ENCODE measurements at places on chromosomes 16 and 17.

DNA sequence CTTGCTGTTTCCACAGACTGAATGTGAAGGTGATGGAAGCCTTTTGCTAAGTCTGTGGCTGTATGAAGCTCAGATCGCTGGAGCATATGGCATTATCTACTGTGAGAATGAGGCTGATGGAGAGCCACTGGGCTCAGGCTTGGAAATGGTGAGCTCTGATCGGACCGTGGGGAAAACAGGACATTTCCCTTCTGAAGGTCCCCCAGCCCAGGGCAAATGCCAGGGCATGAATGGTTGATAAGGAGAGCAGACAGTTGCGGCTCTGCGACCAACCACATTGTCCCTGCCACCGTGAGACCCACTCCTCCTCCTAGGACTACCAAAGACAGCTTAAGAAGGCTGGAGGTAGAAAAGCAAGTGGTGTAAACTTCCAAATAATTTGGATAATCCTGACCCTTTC, 4.7 kb upstream of the CUEDC1 start:
- no peak for DNase-seq

- no peak for DNase-seq
These were observed 3.7 kb downstream of the TRAF7 start for GRCh38 chr16:2159175-2159838.

- no peak for DNase-seq
These were observed 55.9 kb downstream of the SDK2 start for GRCh38 chr17:73588301-73588846.

DNA sequence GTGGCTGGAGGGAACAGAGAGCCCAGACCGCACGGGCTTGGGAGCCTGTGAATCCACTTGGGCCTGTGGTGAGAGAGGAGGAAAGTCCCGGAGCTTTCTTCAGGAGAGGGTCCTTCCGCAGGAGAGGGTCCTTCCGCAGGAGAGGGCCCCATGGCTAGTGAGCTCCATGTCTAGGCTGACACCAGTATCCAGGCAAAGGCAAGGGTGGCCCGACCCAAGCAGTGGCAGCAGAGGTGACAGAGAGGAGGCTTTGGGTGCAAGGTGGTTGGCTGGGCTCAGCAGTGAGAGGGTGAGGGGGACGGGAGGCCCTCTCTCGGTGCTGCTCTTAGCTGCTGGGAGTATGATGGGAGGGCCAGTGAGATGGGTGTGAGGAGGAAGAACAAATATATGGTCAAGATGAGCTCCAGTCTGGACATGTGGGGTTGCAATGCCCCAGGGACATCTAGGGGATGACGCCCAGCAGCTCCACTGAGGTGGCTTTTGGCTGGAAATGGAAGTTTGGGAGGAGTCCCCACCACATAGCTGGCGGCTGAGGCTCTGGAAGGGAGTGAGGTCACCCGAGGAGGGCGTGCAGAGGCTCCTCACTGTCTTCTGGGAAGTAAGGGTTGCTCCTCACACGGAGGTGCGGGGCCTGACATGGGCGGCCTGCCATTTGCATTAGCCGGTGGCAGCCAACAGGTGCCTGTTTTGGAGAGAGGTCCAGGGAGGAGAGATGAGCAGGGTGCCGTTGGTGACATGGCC, 2.3 kb upstream of the HSD3B7 start:
- no peak for DNase-seq

DNA sequence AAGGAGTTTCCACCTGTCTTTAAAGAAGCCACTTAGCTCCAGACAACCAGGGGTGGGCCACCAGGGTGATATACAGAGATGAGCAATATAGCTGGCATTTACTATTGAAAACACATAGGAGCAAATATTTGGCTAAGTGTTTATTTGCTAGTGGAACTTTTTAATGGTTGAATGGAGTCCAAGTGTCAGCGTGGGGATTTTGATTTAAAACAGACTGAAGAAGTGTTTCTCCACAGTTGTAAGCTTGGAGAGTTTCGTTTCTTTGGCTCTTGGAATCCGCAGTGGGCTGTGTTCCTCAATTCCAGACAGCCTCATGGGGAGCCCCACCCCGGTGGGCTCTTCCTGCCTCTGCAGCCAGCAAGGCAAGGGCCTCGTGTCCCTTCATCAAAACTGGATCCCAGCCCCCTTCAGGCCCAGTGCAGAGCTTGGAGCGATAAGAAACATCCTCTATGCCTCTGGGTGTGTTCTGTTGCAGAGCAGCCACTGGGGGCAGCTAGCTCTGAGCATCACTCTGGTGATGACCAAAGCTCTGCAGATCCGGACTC, 36.1 kb downstream of the NOG start:
- peak; percentile 59 for DNase-seq

- DNase-seq = no peak
These were observed 109.5 kb downstream of the CA10 start for GRCh38 chr17:52049051-52049450.

DNA sequence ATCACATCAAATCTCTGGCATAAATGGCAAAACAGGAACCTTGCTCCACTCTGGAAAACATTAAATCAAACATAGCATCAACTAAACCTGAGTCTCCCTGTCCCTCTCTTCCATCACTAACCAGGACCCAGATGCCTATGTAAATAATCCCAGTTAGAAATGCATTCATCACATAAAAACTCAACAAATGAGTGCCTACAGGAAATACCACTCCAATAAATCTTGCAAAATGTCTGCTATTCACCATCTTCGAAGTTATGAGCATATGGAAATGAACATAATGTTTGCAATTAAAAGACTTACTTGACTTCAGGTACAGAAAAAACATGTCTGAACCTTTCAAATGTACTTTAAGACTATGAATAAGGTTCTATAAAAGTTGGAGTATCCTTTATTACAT, 425.0 kb downstream of the CDH11 start:
- DNase-seq = no peak

DNA sequence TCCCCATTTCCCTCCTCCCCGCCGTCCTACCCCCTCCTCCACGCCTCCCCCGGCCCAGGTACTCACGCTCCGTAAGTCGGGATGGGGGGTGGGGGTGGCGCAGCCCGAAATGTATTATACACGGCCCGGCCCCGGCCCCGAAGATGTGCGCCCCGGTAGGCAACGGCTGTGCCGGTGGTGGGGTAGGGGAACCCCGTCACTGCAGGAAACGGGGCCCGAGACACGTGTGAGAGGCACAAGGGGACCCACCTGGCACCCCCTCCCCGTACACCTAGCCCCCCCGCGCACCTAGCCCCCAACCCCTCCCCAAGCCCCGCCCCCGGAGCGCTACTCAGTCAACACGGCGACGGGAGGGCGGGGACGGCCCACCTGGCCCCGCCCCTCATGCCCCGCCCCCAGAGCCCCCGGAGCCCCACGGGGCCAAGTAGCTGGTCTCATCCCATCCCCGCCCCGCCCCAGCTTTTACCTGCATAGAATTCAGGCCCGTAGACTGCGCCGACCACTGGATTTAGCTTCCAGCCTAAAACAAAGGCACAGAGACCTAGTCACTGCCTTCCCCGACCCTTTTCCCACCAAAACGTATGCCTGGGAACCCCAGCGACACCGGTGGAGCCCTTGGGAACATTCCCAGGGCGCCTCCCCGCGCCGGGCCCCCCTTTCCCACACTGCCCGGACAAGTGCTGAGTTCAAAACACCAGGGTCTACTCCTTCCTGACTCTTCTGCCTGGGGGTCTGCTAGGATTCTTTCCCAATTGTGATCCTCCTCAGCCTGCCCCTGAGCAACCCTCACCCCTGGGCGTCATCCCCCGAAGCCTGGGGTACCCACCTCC, 22.8 kb downstream of the ENGASE start:
- no peak for DNase-seq

DNA sequence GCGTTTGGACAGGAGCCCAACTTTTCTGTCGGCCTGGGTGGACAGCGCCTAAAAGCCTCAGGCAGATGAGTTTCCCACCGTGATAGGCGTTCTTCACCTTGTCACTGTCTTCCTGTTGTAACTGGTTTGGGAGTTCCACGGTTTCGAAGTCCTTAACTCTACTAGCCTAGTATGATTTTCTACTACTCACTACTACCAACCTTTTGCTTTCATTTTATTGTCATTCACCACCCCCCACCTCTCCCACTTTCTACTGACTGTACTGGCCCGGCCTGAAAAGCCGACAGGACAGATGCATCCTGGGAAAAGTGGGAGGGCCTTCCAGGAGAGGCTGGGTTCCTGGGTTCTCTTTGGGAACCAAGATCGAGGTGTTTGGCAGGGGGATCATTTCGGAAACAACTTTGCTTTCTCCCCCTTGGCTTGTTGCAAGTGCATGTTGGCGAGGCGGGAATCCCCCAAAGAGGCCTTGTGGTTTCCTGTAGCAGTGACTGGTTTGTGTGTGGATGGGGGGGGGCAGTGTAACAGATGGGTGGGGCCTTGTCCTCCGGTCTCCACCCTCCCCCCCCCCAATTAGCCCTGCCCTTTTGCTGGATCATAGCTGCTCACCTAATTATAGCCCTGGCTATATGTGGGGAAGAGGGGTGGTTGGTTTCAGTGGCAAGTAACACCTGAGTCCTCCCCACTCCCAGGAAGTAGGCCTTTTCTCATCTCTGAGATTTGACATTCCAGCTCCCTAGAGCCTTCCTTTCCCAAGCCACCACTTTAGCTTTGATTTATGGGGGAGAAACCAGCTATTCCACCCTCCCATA, 1.4 kb downstream of the EIF5A start:
- peak; percentile 62 for DNase-seq

GRCh38 chr16:51328733-51329132, 177.7 kb upstream of the SALL1 start:
- no peak for DNase-seq

- no peak for DNase-seq
These were observed 6.3 kb downstream of the ZNF689 start for GRCh38 chr16:30603945-30604315.

DNA sequence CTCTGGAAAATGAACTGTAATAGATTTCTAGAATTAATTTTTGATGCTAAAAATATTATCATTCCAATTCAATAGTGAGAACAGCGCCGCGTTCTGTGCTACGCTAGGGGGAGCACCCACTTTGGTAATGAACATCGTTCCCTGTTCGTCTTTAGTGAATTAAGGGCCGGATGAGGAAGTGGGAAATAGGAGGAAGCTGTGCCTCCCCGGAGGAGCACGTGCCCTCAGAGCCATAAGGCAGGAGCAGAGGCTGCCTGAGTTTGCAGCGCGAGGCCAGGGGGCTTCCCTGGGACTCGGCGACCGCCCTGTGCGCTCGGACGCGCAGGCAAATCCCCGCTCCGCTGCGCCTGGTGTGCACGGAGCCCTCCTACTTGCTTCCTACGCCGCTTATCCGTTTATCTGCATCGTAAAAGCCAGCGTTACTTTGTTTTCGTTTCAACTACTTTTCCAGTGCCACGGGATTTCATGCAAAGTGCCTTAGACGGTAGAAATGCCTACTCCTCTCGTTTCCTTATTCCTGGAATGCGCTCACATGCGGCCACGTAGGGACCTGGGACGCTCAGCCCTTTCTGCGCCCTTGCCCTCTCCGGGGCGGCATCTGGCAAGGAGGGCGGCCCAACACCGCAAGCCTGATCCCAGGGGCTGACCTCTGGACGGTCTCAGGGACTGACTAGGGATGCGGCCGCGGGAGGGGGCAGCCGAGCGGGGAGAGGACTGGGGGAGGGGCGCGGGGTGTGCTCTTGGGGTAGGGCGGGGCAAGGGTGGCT, 76.4 kb downstream of the KCNJ12 start:
- DNase-seq = peak; percentile 21

GRCh38 chr16:61791464-61791863, 244.8 kb downstream of the CDH8 start:
- no peak for DNase-seq

DNA sequence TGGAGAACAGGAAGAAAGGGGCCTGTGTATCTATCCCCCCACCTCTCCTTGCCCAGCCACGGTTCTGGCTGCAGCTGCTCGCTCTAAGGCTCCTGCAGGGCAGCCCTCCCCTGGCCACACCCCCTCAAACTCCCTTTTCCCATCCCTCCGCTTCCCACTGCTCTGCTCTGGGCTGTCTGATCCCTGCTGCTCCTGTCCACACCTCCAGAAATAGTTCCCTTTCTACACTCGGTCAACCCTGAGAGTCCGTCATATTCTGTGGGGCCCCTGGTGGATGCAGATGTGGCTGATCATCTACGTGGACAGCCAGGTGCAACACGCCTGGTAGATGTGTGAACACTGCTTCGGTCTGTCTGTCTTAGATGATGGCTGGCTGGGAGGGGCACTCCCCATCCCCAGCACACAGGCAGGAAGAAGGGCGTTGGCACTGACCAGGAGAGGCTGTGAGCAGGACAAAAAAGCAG, 19.3 kb upstream of the KRT19 start:
- no peak for DNase-seq

- DNase-seq = no peak
These were observed 262.8 kb downstream of the ZFHX3 start for GRCh38 chr16:72785171-72785570.

- DNase-seq = no peak
These were observed 73.1 kb upstream of the CES5A start for GRCh38 chr16:55948230-55948629.

- DNase-seq = no peak
These were observed 619.3 kb downstream of the TP53TG3F start for GRCh38 chr16:34078691-34079090.

GRCh38 chr17:34997355-34997862, 17.1 kb downstream of the LIG3 start:
- DNase-seq = no peak

GRCh38 chr17:39001703-39002637, 34.8 kb upstream of the FBXO47 start:
- DNase-seq = no peak

DNA sequence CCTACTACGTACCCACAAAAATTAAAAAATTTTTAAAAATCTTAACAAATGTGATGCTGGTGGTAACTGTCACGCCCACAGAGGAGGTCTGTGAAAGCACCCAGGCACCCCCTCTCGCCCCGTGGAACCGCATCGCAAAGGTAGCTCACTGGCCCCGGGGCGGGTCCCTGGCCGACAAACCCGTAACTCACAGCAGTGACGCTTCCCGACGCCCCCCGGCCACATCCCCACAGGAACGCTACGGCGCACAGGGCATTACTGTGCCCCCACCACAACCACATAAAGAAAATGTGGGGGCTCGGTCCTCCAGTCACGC, 366 bp downstream of the ANKS3 start:
- no peak for DNase-seq

DNA sequence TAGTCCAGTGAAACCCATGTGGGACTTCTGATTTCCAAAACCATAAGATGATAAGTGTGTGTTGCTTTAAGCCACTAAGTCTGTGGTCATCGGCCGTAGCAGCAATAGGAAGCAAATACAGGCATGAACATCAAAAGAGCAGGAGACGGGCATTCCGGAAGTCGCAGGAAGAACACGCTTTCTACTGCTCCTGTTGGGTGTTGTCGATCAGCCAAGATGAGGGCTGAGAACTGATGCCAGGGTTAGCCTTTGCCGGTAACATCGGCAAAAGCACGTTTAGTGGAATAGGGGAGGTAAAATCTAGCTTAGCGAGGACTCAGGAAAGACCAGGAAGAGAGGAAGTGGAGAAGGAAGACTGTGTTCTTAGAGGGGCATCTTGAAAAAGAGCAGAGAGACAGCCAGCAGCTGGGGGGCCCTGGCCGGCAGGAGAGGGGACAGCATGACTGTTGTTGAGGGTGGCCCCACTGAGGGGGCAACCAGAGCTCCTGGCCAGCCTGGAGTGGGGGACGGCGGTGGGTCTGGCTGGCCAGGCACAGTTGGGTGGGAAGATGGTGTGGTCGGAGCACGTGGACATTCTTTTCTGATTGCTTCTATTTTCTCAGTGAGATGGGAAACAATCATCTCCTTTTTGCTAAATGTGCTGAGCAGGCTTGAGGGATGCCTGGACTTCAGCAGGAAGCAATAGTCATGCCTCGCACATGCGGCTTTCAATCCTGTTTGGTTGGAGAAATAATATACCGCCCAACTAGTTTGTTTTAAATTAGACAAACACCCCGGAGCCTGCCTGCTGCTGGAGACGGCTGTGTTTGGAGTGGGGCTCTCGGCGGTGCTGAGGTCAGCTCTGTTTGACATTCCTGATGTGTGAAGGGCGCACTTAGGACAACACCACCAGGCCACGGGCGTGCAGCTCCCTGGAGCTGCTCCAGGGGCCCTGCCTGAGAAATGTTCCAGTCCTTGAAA, 109.9 kb downstream of the METRNL start:
- no peak for DNase-seq
